ENCODE measurements at places on chromosomes 7 and 10.

- DNase-seq, result peak; percentile 79
Measured at GRCh38 chr7:120856621-120857352, 1.2 kb downstream of the TSPAN12 start.

- DNase-seq, result no peak
Measured at GRCh38 chr7:1650363-1651030, 19.6 kb upstream of the ELFN1 start.

- DNase-seq, result peak; percentile 82
Measured at GRCh38 chr7:5704534-5704922, 76.9 kb downstream of the RNF216 start.

- DNase-seq, result no peak
Measured at GRCh38 chr10:71772832-71773220, 494 bp downstream of the VSIR start.

DNA sequence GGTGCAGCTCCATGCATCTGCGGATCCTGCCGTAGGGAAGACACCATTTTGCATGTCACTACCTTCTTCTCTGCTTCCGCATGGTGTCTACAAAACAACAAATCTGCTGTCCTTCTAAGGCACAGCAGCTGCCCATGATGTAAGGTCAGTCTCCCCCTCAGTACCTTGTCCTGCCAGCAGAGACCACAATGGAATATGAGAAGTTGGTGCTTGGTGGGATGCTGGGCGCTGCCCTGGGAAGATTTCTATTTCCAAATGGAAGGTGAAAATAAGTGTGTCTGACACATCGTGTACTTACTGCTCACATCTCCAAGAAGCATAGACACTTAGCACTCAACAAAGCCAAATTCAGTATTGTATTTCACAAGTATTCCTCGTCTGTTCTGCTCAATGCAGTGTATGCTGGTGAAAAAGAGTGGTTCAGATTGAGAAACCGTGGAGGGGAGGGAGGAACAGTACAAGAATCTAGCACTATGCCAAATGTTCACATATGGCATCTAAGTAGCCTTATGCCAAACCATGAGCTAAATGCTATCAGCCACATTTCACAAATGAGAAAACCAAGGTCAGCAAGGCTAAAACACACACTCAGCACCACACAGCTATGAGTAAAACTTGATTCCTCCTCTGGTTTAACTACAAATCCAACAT is 95.0 kb downstream of the GRB10 start:
- DNase-seq, result no peak

GRCh38 chr7:33639552-33640197 is 265.7 kb upstream of the BMPER start:
- DNase-seq, result no peak

- no peak for DNase-seq
Measured at GRCh38 chr7:66682350-66683093, 53.8 kb downstream of the KCTD7 start.

GRCh38 chr7:150719436-150719835 is 3.0 kb downstream of the GIMAP1 start:
- DNase-seq, result no peak

- no peak for DNase-seq
Measured at GRCh38 chr7:33193308-33193864, 64.0 kb downstream of the BBS9 start.

- DNase-seq, result no peak
Measured at GRCh38 chr10:74846958-74847357, 20.6 kb downstream of the KAT6B start.

GRCh38 chr10:131923038-131923756 is 22.4 kb downstream of the PPP2R2D start:
- DNase-seq, result no peak

GRCh38 chr7:152859781-152860191 is 100.2 kb downstream of the ACTR3B start:
- no peak for DNase-seq

DNA sequence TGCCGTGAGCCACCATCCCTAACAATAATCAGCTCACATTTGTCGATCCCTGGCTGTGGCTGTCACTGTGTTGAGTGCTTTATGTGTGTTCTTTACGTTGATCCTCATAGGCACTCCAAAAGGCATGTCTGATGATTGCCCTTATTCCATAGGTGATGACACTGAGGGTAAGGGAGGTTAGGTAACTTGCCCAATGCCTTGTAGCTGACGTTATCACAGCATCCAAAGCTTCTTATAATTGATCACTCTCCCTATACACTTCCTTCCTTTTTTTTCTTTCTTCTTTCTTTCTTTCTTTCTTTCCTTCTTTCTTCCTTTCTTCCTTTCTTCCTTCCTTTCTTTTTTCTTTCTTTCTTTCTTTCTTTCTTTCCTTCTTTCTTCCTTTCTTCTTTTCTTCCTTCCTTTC is 41.9 kb upstream of the SMARCD3 start:
- no peak for DNase-seq

DNA sequence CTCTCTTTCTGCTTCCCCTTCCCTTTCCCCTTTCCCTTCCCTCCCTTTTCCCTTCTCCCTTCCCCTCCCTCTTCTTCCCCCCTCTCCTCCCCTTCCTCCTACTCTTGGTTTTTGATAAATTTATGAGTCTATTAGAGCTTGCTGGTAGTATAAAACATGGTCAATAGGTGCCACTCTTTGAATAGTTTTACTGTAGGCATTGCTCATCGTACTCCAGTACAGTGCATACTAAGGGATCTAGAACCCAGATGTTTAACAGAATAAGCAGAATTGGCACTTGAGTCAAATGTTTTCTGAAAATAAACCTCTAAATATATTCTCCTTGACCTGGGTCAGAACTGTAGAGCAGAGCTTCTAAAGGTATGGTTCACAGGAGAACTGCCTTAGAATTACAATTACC is 126.7 kb downstream of the SORCS3 start:
- no peak for DNase-seq

DNA sequence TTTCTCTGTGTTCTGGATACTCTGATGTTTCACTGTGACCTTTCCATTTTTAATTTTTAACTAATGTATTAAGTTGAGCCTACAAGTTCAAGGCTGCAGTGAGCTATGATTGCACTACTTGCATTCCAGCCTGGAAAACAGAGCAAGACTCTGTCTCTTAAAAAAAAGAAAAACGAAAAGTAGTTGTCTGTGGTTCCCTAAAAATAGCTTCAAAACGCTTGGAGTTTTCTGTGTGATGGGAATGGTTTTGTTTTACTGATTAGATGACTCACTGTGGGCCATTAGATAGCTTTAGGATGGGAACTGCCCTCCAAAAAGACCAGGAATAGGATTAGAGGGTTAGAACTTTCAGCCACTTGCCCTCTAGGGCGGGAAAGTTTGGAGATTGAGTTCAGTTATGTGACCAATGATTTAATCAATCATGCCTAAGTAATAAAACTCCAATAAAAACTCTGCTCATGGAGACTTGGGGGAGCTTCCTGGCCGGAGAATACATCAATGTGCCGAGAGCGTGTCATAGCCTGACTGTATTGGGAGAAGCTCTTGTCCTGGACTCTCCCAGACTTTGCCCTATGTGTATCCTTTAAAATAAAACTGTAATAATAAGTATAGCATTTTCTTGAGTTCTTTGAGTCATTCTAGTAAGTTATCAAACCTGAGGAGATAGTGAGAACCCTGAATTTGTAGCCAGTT is 147.1 kb downstream of the LYZL1 start:
- DNase-seq, result no peak

GRCh38 chr10:11097686-11098085 is 80.0 kb downstream of the CELF2 start:
- no peak for DNase-seq

DNA sequence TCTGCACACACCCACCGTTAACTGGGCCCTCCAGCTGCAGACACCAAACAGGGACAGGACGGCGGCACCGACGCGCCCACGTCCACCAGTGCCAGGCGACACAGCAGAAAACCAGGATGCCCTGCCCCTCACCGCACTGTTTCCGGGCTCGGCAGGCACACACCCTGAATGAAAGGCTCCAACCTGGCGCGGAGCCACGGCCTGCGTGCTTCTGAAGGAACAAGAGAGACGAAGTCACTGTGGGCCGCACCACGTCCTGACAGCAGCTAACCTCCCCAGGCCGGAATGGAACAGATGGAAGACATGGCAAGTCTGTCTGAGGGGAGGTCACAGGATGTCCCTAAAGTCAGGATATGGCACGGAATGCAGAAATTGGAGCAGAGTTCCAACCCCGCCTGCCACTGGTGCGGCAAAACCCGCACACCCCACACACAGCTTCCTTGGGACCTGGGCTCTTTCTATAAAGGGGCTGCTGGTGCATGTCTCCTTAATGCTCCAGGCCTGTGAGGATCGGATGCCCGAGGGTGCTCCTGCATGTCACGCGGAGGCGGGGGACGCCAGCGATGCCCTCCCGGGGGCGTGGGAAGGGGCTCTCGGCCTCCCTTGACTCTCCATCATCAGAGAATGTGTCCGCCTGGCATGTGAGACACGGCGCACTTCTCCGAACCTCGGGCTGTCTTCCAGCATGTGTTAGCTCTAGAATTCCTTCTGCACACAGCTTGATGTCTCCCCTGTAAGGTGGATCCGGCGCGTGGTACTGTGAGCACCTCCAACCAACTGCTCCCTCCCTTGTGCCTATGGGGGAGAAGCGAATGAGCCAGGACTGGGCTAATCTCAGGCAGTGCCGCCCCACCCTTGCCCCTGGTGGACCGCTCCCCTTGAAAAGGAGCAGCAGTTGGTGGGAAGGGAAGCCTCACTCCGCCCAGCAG is 3.9 kb upstream of the GPER1 start:
- peak; percentile 88 for DNase-seq

DNA sequence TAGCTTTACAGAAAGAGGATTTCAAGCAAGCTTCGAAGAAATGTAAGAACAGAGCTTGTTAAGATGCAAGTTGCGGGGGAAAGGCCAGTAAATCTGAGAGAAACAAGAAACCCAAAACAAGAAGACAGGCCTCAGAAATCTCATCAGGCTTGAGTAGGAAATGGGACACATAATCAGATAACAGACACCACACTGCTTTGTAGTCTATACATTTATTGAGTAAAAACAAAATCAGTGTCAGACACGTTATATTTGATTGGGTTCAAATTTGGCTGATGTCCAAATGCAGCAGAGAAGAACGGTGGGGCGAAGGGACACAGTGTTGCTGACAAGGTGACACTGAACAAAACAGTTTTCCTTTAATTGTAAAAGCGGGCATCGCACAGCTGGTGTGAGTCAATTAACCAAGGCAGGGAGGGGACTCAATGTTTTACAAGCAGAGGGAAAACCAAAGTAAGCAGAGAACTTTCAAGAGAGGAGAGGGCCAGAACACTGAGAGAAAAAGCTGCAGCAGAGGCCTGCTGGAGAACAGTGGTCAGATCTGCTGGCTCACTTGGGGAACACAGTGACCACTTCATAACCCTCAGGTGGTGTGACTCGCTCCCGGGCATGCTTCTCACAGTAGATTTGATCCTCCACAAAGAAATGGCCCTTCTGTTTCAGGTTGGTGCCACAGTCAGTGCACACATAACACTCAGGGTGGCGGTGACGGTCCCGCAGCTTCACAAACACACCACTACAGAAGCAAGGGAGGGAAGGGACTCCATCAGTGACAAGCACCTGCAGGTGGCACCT is 43.5 kb downstream of the ACSM6 start:
- DNase-seq, result no peak

DNA sequence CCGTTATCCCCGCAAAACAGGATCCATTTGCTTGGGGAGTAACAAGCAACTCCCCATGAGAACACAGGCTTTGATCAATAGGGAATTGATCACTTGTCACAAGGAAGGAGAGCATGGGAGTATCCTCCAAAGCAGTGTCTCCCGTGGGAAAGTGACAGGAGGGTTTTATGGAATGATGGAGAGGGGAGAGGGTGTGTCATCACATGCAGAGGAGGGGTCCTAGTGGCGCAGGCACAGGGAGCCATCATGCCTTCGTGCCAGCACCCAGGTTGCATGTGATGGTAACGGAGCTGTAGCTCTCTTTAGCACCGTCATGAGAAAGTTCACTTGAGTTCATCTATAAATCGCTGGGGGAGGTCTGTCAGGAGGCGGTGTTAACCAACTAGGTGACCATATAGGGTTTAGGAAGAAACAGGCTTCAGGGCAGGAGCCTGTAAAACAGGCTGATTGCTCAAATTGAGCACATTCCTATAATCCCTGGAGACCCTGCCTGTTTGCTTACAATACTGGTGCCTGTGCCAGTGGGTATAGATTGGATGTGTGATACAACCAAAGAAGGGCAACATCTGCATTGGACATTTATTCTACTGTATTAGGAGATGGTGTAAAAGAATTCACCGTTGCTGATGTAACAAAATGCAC is 428.5 kb downstream of the GALNT17 start:
- no peak for DNase-seq

GRCh38 chr7:309586-310228 is 19.7 kb downstream of the FOXL3 start:
- peak; percentile 45 for DNase-seq

DNA sequence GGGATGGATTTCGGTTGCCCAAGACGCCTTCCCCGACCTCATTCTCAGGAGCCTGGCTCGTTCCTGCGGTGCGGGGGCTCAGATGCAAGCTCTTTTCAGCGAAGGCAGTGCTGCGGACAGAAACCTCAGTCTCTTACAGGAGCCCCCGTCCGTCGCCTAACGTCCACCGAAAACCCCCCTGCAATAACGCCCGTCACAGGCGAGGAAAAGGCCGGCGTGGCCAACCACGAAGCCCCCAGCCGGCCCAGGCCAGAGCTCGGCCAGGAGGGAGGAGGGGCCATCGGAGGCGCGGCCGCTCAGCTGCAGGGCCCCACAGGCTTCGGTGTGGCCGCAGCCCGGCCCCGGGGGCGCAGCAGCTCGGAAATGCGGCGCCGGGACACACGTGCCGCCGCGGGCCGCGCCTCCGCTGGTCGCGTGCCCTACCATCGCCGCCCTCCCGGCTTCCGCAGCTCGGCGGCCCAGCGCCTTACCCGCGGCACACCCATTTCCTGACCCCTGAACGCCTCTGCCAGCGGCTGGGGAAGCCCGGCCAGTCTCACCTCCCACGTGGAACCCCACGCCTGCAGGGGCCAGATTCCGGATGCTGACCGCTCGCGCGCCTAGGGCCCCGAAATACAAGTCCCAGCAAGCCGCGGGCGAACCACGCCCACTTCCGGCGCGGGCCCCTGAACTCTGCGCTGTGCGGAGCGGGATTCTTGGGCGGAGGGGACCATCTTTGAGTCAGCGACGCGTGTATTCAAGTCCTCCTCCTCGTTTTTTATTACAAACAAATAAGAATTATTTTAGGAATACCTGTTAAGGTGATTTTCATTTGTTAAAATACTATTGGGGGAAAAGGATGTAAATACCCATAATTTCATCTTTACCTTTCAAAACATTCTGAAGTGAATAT is at the start of gene ZNF239:
ZNF239 (minus strand) TSS at position 616 of the 892 bp plus-strand sequence. CDS start 16,537 bp downstream, outside the sequence.
- peak; percentile 96 for DNase-seq

DNA sequence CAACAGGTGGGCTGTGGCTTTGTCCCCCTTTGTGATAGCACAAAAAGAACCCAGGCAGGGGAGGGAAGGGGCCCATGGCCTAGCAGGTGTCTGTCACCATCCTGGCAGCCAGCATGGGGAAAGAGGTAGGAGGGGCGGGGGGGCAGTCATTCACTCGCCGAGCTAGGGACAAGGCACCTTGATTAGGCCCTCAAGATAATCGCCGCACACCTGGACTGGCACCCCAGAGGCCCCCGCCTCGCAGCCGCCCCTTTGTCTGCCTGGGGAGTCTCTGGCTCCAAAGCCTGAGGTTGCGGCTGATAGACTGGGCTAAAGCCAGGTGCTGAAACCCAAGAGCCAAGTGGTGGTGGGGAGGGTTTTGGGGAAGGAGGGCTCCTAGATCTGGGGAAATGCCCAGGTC is 151.2 kb upstream of the PCBD1 start:
- DNase-seq, result peak; percentile 39

All from spleen (tissue), 13 donors.